ENCODE measurements at places on chromosomes 2 and 18.
A peak's percentile ranks its signal among the peaks of the same experiment; 100 is the strongest.

DNA sequence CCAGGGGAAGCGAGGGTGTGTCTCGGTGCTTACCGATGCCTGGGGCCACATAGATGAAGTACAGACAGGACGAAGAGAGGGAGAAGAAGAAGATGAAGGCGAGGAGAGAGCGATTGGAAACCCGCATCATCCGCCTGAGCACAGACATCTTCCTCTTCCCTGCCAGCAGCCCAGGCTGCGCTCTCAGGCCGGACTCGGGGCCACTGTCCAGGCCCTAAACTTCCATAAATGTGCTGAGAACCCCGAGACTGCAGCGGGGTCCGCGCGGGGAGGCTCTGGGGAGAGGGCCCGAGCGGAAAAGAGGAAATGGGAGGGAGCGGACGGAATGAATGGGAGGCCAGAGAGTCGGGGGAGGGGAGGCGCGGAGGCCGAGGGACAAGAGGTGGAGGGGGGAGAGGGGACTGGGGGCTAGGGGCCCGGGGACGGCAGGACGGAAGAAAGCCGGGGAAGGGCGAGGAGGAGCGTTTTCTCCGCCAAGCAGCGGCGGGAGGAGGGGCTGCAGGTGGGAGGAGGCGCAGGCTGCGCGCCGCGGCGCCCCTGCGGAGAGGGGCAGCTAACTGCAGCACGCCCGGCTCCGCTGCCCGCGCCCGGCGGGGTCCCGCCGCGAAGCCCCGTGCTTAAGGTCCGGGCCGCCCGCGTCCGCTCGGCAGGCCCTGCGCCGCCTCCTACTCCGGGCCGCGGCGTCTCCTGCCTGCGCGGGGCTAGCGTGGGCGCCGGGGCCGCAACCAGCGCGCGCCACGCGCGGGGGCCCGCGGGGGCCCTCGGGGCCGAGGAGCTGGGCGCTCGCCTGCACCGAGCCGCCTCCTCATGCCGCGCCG, at the start of gene B4GALT6:
TSS of gene B4GALT6 (minus strand) at position 303 of the 818 bp plus-strand sequence. CDS start at position 148, 155 bp downstream.
- H3K27me3 ChIP-seq = no peaks in the 10 kb centered on the region
- DNase-seq = peak; percentile 33
- H3K4me1 ChIP-seq = peaks cover 15% of the 10 kb centered on the region

DNA sequence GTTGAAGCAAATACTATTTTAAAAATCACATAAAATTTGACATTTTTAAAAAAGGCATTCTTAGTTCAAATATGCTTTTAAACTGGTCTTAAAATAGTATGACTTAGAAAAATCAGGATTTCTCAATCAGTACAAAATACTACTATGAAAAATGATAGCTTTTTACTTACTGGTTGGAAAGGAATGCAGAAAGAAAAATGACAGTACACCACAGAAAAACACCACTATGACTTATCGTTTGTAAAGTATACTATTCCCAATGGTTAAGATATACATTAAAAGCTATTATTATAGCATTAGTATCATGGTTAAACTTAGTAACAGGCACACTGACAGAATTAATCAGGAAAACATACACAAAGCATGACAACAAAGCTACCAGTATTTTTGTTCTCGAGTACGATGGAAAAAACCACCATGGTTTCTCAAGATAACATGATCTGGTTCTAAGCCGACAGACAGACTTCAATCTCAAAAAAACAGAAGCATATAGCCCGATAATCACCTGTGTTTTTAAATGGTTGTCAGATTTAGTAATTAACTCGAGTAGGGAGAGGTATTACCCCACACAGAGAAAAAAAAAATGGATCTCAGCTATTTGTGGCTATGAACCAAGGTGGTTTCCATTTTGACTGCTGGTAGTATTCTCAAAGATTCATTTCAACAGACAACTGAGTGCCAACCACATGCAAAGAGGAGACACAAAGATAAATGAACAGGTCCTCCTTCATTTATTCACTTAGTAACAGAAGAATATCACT, 39.1 kb downstream of the CUL3 start:
- no peak for DNase-seq
- no peaks in the 10 kb centered on the region for H3K27me3 ChIP-seq
- peaks cover 11% of the 10 kb centered on the region for H3K36me3 ChIP-seq
- peaks cover 16% of the 10 kb centered on the region for H3K4me1 ChIP-seq
- H3K4me3 ChIP-seq = no peak overlapping the region

DNA sequence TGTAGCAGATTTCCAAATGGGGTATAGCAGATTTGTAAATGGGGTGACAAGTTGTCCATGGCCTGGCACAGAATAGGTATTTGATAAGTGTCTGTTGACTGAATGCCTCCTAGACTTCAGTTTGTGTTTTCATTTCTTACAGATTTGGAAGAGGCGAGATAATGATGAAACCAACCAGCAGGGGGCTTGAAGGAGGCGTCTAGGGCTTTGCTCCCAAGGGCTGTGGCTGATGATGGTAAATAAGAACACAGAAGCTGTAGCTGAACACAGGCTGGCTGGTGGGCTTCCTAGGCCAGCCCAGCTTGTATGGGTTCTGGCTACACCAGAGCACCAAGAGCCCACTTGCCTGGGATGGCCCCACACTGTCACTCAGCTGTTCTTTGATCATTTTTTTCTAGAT, 19.4 kb downstream of the SFTPB start:
- H3K4me1 ChIP-seq = peaks cover 12% of the 10 kb centered on the region
- H3K36me3 ChIP-seq = no peaks in the 10 kb centered on the region
- H3K4me3 ChIP-seq = no peak overlapping the region
- peak overlapping the region; percentile 31 for H3K27ac ChIP-seq
- H3K27me3 ChIP-seq = no peaks in the 10 kb centered on the region

- no peak for DNase-seq
- H3K4me1 ChIP-seq = no peaks in the 10 kb centered on the region
- no peaks in the 10 kb centered on the region for H3K27me3 ChIP-seq
- H3K4me3 ChIP-seq = no peak overlapping the region
These were observed 323.4 kb upstream of the RBMS1 start for GRCh38 chr2:160816916-160817499.

GRCh38 chr18:59266459-59266858, 6.8 kb downstream of the RAX start:
- H3K27me3 ChIP-seq = peaks cover 84% of the 10 kb centered on the region
- H3K36me3 ChIP-seq = no peaks in the 10 kb centered on the region
- no peak overlapping the region for H3K27ac ChIP-seq

GRCh38 chr2:205580212-205580987, 101.9 kb upstream of the NRP2 start:
- no peak overlapping the region for H3K27ac ChIP-seq
- no peak for DNase-seq
- H3K27me3 ChIP-seq = no peaks in the 10 kb centered on the region
- H3K36me3 ChIP-seq = no peaks in the 10 kb centered on the region
- no peak overlapping the region for H3K4me3 ChIP-seq

- peak overlapping the region; percentile 62 for H3K27ac ChIP-seq
- no peak for DNase-seq
- H3K36me3 ChIP-seq = no peaks in the 10 kb centered on the region
- H3K4me3 ChIP-seq = no peak overlapping the region
- peaks cover 100% of the 10 kb centered on the region for H3K4me1 ChIP-seq
These were observed 56.4 kb downstream of the CRIM1 start for GRCh38 chr2:36411962-36412444.

- H3K27ac ChIP-seq = peak overlapping the region; percentile 79
- H3K4me3 ChIP-seq = no peak overlapping the region
- H3K36me3 ChIP-seq = no peaks in the 10 kb centered on the region
- peaks cover 46% of the 10 kb centered on the region for H3K4me1 ChIP-seq
- H3K27me3 ChIP-seq = no peaks in the 10 kb centered on the region
- DNase-seq = no peak
These were observed 136.2 kb downstream of the LCLAT1 start for GRCh38 chr2:30583204-30583749.

DNA sequence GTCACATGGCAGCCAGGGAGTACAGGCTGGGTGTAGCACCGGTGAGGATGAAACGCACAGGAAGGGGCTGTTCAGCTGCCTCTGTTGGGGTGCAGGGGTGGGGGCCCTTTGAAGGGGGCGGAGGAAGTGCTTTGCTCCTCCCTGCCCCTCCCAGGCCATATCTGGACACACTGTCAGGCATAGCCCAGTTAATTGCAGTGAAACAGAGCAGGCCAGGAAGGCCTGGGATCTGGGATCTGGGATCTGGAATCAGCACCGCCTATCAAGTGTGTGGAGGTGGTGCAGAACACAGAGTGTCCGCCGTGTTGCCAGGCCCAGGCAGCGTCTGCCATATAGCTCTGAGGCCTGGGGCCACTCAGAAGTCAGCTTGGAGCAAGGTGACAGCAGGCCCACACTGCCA, 119.3 kb upstream of the MSH2 start:
- H3K4me1 ChIP-seq = no peaks in the 10 kb centered on the region
- no peak for DNase-seq
- no peaks in the 10 kb centered on the region for H3K36me3 ChIP-seq
- H3K27me3 ChIP-seq = no peaks in the 10 kb centered on the region

DNA sequence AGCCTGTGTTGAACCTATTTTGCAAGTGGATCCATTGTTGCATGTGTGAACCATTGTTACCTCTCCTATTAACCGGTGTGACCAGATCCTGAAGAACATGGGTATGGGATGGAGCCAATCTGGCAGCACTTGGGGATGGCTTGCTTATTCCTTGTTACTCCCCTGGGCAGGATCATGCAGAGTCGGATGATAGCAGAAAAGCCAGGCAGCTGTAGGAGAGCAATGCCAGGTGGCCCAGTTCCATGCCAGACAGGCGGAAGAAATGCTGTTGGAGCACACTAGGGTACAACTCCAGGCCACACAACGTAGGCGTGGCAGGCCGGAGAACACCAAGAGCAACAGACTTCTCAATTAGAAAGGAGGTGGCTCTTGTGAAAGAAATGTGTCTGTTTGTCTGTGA, 16.3 kb upstream of the MYO1B start:
- peak; percentile 37 for DNase-seq
- H3K36me3 ChIP-seq = no peaks in the 10 kb centered on the region
- H3K4me1 ChIP-seq = no peaks in the 10 kb centered on the region
- H3K27me3 ChIP-seq = no peaks in the 10 kb centered on the region

- H3K4me1 ChIP-seq = no peaks in the 10 kb centered on the region
- no peaks in the 10 kb centered on the region for H3K36me3 ChIP-seq
- no peak overlapping the region for H3K27ac ChIP-seq
- no peak overlapping the region for H3K4me3 ChIP-seq
- H3K27me3 ChIP-seq = no peaks in the 10 kb centered on the region
- DNase-seq = no peak
These were observed 107.9 kb upstream of the NDUFV2 start for GRCh38 chr18:8994603-8995002.

GRCh38 chr2:239866350-239866749, 158.8 kb downstream of the NDUFA10 start:
- no peak overlapping the region for H3K4me3 ChIP-seq
- H3K27me3 ChIP-seq = no peaks in the 10 kb centered on the region
- no peak overlapping the region for H3K27ac ChIP-seq
- no peaks in the 10 kb centered on the region for H3K4me1 ChIP-seq
- no peaks in the 10 kb centered on the region for H3K36me3 ChIP-seq

GRCh38 chr18:21826641-21827302, 86.2 kb downstream of the MIB1 start:
- peaks cover 19% of the 10 kb centered on the region for H3K36me3 ChIP-seq
- no peak overlapping the region for H3K4me3 ChIP-seq
- H3K27me3 ChIP-seq = no peaks in the 10 kb centered on the region
- no peak for DNase-seq

DNA sequence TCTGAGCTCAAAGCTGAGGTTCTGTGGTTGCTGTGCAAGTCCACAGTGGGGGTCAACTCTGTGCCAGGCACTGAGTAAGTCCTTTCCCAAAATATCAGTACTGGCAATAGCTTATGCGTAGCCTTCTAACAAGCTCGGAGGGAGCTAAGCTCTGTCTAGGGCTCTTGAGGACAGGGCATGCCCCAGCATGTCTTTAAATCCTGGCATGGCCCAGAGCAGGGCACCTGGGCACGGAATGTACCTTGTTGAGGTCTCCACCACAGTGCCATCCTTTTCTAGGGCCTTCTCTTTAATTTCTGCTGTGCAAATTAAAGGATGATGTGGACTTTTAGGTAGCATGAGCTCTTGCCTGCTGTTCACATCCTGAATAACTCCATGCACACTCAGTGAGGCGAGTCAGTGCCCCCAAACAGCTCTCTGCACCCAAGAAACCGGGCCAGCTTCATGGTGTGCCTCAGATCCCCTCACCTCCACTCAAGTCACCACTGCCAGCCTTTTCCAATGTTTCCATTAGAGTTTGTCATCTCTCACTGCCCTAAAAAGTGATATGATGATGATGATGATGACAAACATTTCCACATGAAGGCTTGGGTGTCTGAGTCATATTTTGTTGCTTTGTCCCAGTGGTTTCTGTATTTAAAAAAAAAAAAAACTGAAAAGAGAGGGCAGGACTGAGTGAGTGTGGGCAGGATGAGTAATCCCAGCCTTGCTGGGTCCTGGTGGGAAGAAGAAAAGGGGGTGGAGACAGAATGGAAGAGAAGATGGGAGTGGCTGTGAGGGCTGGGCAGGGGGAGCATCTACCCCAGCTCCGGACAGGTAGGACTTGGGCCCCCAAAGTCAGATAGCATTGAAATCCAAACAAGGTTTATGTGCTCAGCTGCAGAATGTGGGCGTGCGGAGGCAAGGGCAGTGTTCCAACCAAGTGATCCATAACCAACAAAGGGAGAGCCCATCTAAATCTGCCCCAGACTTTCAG, 78.9 kb downstream of the ZBTB7C start:
- H3K4me1 ChIP-seq = no peaks in the 10 kb centered on the region
- no peaks in the 10 kb centered on the region for H3K36me3 ChIP-seq
- no peaks in the 10 kb centered on the region for H3K27me3 ChIP-seq
- DNase-seq = no peak
- H3K27ac ChIP-seq = no peak overlapping the region
- no peak overlapping the region for H3K4me3 ChIP-seq

GRCh38 chr2:224572338-224572737, 12.8 kb downstream of the CUL3 start:
- H3K4me1 ChIP-seq = peaks cover 89% of the 10 kb centered on the region
- no peak overlapping the region for H3K4me3 ChIP-seq
- no peak for DNase-seq
- no peaks in the 10 kb centered on the region for H3K36me3 ChIP-seq
- no peak overlapping the region for H3K27ac ChIP-seq

DNA sequence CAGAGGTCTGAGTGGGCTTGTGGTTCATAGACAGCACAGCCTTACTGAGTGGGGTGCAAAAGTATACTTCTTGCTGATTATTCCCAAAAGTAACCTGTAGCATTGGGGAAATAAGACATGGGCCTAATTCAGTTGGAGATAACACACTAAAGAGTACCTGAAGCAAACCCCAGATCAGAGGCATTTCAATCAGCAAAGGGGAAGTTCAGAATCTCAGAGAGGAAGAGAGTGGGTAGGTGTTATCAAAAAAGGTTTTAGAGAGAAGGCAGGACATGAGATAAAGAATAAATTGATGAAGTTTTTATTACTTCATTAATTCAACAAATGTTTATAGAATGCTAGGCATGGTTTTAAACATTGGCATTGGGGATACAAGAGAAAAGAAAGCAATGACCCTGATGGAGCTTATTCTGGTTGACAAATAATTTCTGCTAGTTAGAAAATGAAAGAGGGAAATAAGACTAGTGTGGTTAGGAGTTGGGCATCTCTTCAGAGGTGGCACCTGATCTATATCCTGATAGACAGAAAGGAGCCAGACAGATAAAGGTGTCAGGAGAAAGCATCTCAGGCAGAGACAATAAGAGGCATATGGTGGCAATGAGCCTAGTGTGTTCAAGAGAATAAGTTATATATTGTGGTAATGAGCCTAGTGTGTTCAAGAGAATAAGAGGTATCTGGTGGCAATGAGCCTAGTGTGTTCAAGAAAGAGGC, 153.8 kb upstream of the SETBP1 start:
- no peak overlapping the region for H3K27ac ChIP-seq
- H3K36me3 ChIP-seq = no peaks in the 10 kb centered on the region
- H3K4me1 ChIP-seq = no peaks in the 10 kb centered on the region
- no peaks in the 10 kb centered on the region for H3K27me3 ChIP-seq
- DNase-seq = no peak

- DNase-seq = no peak
- H3K27ac ChIP-seq = no peak overlapping the region
- no peaks in the 10 kb centered on the region for H3K4me1 ChIP-seq
- peaks cover 35% of the 10 kb centered on the region for H3K36me3 ChIP-seq
These were observed 45.8 kb downstream of the WDR7 start for GRCh38 chr18:56696966-56697365.

Measured in heart left ventricle (tissue), 16 donors.